ENCODE measurements at places on chromosomes 1 and 21.

GRCh38 chr1:58922302-58923089 lies 138.6 kb upstream of the JUN start:
- DNase-seq: no peak

DNA sequence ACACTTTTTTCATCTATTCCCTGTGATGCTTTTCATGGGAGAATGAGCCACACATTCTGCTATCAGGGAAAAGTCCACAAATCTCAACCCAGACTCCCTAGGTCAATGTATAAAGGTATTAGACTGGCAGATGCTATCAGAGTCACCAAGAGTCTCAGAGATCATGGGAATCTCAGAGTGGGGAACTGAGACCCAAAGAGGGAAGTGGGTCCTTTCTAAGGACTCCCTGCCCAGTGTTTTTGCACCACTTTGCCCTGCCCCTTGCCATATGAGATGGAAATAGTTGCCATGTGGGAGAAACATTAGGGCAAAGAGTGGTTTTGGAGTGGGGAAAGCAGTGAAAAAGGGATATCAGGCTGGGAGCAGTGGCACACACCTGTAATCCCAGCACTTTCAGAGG lies 19.1 kb upstream of the AZIN2 start:
- DNase-seq: no peak

DNA sequence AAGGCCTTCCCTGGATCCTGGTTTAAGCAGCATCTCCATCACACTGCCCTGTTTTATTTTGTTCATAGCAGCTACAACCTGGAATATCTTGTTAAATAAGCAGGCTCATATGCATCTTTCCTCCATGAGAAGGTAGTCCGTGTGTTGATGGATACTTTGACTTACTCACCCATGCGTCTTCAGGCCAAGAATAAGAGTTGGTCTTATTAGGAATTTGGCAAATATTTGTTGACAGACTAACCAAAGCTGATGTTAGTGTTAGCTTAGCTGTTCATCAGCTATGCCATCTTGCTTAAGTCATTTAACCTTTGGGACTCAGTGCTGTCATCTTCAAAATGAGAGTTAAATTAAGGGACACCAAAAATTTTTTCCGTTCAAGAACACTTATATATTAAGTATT lies 59.2 kb downstream of the SASS6 start:
- DNase-seq: no peak

GRCh38 chr1:15961492-15961891 lies 14.4 kb downstream of the ZBTB17 start:
- DNase-seq: no peak

DNA sequence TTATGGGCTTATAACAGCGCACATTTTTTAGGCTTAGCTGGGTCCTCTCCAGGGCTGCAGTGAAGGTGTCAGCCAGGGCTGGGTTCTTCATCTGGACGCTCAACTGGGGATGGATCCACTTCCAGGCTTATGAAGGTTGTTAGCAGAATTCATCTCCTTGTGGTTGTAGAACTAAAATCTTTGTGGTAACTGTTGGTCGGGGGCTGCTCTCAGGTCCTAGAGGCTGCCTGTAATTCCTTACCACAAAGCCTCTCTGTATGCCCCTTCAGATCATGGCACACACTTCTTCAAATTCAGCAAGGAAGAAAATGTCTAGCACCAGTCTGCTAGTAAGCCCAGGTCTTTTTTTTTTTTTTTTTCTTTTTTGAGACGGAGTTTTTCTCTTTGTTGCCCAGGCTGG lies 40.9 kb upstream of the EPS8L3 start:
- DNase-seq: no peak

DNA sequence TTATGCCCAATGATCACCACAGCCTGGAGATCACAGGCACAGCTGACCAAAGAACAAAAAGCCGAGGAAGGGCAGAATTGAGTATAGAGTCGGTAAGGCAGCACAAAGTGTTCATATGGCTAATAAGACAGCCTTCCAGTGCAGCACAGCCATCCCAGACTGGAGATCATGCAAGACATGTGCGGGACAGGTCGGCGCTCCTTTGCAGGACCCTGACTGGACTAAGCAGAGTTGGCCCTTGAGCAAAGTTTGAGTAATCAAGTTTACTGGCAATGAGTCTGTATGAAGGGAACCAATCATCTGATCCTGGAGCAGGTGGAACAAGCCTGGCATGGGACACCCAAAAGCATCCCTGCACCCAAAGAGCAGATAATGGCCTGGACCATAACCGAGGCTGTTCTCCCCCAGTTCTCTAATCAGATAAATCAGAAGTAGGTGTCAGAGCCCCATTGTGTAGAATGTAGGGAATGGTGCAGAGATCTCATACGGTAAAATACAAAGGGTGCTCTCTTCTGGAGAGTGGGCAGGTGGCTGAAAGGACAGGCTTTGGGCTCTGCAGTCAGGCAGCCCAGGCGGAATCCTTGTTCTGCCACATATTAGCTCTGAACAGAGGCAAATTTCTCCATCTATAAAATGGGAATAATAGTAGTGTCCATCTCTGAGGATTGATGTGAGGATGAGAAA lies 10.7 kb upstream of the DNASE2B start:
- no peak for DNase-seq

- no peak for DNase-seq
These were observed 102.5 kb upstream of the USP24 start for GRCh38 chr1:55317673-55318072.

DNA sequence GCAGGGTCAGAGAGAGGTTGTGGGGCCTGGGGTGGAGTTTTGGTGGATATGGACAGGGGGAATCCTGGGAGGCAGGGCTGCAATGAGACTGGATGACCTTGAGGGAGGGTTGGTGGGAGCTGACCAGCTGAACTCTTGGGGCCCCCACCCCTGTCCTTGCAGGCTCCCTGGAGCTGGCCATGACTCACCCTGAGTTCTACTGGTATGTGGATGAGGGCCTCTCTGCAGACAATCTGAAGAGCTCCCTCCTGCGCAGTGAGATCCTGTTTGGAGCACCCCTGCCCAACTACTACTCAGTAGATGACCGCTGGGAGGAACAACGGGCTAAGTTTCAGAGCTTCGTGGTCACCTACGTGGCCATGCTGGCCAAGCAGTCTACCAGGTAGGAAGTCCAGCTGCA lies 23.6 kb downstream of the DISP3 start:
- no peak for DNase-seq

DNA sequence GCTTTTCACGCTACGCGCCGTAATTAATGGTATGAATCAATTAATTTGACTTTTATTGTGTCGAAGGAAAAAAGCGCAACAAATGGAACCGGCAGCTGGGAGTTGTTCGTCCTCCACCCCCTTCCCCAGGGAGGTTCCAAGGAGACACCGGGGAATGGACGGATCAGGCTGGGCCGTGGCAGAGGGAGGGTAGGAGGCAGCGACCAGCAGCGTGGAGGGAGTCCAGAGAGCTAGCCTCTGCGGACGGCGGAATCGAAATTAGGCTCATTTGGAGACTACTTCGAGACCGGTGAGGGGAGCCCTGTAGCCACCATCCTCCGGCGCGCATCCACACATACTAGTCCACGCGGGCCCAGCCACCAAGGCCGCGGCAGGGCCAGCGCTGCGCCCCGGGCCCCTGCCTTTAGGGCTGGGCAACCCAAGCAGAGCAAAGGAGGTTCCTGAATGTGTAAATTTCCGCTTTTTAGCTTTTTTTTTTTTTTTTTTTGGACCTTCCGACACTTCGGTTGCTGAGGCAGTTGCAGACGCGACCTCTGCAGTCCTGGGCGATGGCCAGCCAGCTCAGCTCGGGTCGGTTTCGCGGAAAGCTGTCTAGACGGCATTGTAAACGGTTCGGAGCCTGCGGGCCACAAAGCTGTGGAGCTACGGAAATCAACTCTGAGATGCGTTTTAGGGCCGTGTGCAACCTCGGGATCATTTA lies 2.2 kb upstream of the FOXD3 start:
- DNase-seq: no peak

- DNase-seq: peak; percentile 20
These were observed 61.2 kb upstream of the MCOLN3 start for GRCh38 chr1:85109475-85109874.

GRCh38 chr1:8059161-8059622 lies 33.1 kb upstream of the ERRFI1 start:
- no peak for DNase-seq

DNA sequence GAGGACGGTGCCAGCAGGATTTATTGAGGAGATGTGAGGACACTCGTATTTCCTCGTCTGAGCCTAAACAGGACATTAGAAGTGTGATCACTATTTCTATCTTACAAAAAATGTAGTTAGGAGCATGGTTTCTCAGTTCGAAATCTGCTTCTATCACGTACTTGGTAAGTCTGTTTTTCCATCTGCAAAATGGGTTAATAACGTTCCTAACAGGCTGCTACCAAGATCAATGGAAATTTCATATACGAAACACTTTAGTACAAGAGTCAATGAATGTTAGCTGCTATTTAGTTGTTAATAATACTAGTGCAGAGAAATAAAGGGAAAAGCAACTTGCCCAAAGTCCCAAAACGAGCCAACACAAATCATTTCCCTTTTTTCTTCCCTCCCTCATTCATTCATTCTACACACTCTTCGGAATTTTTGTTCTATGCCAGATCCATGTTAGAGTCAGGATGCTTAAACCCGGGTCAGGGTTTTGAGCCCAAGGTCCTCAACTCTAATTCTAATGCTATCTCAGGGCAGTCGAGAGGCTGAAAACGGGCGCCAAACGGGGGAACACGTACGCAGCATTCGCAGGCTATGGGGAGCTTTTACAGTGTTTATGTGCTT lies 608 bp downstream of the SNRNP40 start:
- DNase-seq: no peak

DNA sequence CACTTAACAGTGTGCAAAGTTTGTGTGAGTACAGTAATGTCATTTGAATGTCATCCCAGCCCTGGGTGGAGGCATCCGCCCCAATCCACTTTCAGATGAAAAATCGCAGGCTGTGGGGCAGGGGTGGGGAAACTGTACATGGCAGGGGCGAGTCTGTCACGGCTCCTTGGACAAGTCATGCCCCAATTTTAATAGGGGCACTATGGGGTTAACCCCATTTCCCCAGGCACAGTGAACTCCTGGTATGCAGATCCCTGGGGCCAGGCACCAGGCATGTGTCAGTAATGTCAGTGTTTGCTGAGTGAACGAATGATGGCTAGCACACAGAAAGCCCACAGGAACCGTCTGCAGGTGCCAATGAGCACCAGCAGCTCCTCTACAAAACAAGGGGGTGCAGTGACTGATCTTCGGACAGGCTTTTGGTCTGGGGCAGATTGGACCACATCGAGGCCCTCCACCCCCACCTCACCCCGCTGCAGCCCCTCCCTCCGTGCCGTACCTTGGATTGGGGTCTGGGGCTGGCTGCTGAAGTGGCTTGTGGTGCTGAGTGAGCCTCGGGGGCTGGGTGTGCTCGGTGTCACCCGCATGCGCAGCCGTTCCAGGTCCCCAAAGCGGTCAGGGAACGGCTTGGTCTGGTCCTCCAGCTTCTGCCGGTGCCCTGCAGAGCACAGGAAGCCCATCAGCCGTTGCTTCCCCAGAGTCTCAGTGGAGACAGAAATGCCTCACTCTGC lies 23.2 kb downstream of the RUNX3 start:
- no peak for DNase-seq
